Large intestine (tissue), 12 donors: ENCODE measurements at places on chromosomes 11 and 22. TPM values are rescaled to one million over a fixed set of nuclear protein-coding genes. Genes with fewer than 3 reads are reported as not detected.
A peak's percentile ranks its signal among the peaks of the same experiment; 100 is the strongest.

MAPK8IP2 gene
- 5.4 TPM for polyA plus RNA-seq

NXPE1 gene
- 0.07 TPM for polyA plus RNA-seq

FOLR2 gene
- 15.0 TPM for polyA plus RNA-seq

XBP1 gene
- polyA plus RNA-seq = 235 TPM

DNA sequence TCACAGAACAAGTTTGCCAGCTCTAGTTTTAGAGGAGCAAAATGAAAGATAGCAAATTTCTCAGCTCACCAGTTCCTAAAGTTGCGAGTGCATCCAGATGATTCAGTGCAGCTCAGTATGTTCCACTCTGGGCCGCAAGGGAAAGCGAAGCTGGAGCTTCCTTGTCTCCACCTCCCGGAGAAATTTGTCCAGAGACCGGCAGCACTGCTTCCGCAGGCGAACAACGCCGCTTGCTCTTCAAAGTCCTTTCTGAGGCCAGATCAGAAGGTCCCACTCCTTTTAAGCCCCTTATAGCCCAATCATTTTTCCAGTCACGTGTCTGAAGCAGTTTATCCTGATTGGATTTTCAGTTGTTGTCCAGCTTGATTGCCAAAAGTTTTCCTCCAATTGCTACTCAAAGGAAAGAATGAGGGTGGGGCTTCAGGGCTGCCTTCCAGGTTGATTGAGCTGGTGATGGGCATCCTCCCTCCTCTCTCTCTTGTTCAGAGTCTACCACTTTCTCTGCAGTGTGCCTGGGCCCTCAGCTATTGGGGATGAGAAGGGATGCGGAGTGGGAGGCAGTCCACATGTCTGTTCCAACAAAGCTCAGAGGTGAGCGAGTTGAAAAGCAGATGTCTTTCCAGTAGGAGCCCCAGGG lies at the start of gene ZNF280A:
Gene ZNF280A, minus strand, starts transcription at position 251 of the 637 bp plus-strand sequence. CDS start 4,640 bp downstream, outside the sequence.
- no peak for DNase-seq

GRCh38 chr11:116420030-116420429 lies 352.8 kb downstream of the BUD13 start:
- DNase-seq = peak; percentile 13

- DNase-seq = peak; percentile 75
Measured at GRCh38 chr11:66371627-66372415, at the start of gene SLC29A2. TSS of gene SLC29A2 (minus strand) at chr11:66371760. CDS start at chr11:66371591, 169 bp downstream.

DNA sequence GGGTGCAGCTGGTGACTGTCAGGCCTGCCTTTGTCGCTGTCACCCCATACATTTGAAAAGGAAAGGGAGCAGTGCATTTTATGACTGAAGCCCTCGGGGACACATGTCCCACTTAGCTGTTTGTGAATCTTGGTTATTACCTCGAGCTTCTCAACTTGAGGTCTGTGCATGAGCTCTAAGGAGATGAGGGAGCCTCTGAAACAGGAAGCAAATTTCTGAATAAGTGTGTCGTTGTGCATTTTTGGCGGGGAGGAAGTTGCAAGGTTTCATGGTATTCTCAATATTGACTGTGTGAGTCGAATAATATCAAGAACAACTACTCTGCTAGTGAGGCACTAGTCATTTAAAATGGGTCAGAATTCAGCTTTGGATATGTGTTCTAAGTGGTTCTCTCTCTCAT lies 149.7 kb upstream of the PLET1 start:
- DNase-seq = no peak
